ENCODE measurements at places on chromosomes 7 and 10.
A peak's percentile ranks its signal among the peaks of the same experiment; 100 is the strongest.

GRCh38 chr10:127158662-127159061 lies 37.7 kb downstream of the INSYN2A start:
- H3K4me1 ChIP-seq = peaks cover 18% of the 10 kb centered on the region
- no peaks in the 10 kb centered on the region for H3K36me3 ChIP-seq
- no peak overlapping the region for H3K4me3 ChIP-seq
- no peak overlapping the region for H3K27ac ChIP-seq

- DNase-seq = no peak
- H3K36me3 ChIP-seq = no peaks in the 10 kb centered on the region
- no peak overlapping the region for H3K27ac ChIP-seq
- H3K4me1 ChIP-seq = no peaks in the 10 kb centered on the region
These were observed 161.2 kb downstream of the ZNF33B start for GRCh38 chr10:42477170-42477569.

GRCh38 chr7:44736896-44737295 lies 11.8 kb upstream of the ZMIZ2 start:
- H3K27me3 ChIP-seq = no peaks in the 10 kb centered on the region
- H3K4me1 ChIP-seq = no peaks in the 10 kb centered on the region
- H3K4me3 ChIP-seq = no peak overlapping the region
- DNase-seq = no peak

DNA sequence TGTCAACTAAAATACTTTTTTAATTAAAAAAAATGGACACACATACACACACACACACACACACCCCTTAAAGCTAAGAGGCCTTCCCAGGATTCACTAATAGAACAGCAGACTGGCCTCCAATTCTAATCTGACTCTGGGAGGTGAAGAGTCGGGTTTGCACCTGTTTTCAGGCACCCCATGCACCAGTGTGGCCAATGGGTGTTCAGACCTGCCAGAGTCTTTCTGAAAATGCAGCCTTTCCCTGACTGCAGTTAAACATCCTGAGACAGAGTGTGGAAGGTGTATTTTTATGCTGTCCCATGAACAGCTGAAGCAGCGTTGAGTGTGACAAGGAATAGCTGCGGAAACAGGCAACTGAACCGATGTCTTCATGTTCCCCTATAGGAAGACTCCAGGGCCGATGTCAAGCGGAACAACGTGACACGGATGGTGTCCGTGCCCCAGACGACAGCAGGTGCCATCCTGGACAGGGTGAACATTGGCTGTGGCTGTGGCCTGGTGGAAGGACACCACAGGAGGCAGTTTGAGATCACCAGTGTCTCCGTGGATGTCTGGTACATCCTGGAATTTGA lies 74.6 kb upstream of the LYZL2 start:
- no peaks in the 10 kb centered on the region for H3K4me1 ChIP-seq
- H3K4me3 ChIP-seq = no peak overlapping the region
- H3K27me3 ChIP-seq = no peaks in the 10 kb centered on the region
- H3K36me3 ChIP-seq = no peaks in the 10 kb centered on the region

DNA sequence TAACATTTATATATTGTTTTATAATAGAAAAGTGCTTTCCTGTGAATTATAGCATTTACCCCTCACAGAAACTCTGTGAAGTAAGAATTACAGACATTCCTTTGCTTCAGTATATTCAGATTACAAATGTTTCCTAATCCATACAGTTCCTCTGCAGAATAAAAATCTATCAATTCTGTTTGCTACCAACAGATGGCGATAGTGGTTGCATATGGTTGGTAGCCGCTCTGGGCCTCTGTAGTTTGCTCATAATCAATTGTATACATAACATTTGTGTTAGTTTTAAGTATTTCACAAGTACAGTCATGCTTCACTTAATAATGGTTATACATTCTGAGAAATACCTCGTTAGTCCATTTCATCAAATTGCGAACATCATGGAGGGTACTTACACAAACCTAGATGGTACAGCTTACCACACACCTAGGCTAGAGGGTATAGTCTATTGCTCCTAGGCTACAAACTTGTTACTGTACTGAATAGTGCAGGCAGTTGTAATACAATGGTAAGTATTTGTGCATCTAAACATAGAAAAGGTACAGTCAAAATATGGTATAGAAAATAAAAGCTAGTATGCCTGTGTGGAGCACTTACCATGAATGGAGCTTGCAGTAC lies 94.4 kb upstream of the STEAP4 start:
- H3K36me3 ChIP-seq = no peaks in the 10 kb centered on the region
- peaks cover 4% of the 10 kb centered on the region for H3K4me1 ChIP-seq
- H3K27me3 ChIP-seq = no peaks in the 10 kb centered on the region
- DNase-seq = no peak
- no peak overlapping the region for H3K27ac ChIP-seq
- H3K4me3 ChIP-seq = no peak overlapping the region

GRCh38 chr10:35458500-35459448 lies 122.5 kb downstream of the CCNY start:
- H3K4me1 ChIP-seq = peaks cover 94% of the 10 kb centered on the region
- no peak overlapping the region for H3K4me3 ChIP-seq
- H3K27ac ChIP-seq = no peak overlapping the region

GRCh38 chr7:42492920-42493319 lies 255.9 kb upstream of the GLI3 start:
- no peaks in the 10 kb centered on the region for H3K4me1 ChIP-seq
- no peaks in the 10 kb centered on the region for H3K27me3 ChIP-seq
- H3K27ac ChIP-seq = peak overlapping the region; percentile 67
- DNase-seq = no peak

DNA sequence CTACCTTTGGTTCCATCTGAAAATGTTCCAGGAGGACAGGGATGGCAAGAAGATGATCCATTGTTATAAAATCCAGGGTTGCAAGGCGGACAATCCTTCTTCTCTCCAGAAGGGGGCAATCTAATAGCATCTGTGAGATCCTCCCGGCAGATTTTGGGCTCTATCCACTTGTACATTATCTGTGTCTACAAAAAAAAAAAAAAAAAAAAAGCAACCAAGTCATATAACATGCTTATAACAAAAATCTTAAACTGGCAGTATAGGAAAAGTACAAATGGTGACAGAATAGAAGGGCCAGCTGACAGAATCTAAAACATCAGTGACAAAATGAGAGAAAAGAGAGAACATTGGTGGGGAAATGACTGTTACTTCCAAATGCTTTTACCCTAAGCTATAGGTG lies 132.7 kb downstream of the ELAPOR2 start:
- H3K36me3 ChIP-seq = no peaks in the 10 kb centered on the region
- H3K27me3 ChIP-seq = no peaks in the 10 kb centered on the region
- H3K4me1 ChIP-seq = peaks cover 4% of the 10 kb centered on the region
- no peak overlapping the region for H3K27ac ChIP-seq
- no peak overlapping the region for H3K4me3 ChIP-seq
- DNase-seq = no peak

DNA sequence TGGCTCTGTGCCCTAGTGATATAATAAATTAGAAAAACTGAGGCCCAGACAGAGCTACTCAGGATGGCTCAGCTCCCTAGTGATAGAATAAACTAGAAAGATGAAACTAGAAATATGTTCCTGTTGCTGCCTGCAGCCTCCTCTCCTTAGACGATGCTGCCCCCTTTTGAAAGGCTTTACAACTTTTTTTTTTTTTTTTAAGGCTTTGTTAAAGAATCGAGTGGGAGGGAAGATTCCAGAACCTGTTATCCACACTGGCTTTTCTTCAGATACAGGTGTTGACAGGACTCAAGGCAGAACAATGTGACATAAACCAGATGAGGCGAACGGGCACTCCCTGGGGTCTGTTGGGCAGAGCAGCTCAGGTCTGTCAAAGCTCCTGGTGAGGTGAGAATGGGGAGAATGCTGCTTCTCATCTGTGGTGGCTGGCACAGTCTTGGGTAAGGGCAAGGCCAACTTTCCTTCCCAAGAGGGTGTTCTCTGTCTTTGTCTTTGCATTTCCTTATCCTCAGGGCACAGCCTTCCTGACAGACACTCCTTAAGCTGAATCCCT lies 175.1 kb downstream of the COBL start:
- H3K4me3 ChIP-seq = no peak overlapping the region
- H3K27me3 ChIP-seq = no peaks in the 10 kb centered on the region
- H3K4me1 ChIP-seq = peaks cover 23% of the 10 kb centered on the region
- peak overlapping the region; percentile 66 for H3K27ac ChIP-seq
- DNase-seq = no peak

GRCh38 chr7:150953061-150953997 lies 24.8 kb downstream of the KCNH2 start:
- DNase-seq = peak; percentile 34
- H3K4me1 ChIP-seq = peaks cover 27% of the 10 kb centered on the region
- no peak overlapping the region for H3K4me3 ChIP-seq
- H3K27ac ChIP-seq = peak overlapping the region; percentile 4
- no peaks in the 10 kb centered on the region for H3K27me3 ChIP-seq

DNA sequence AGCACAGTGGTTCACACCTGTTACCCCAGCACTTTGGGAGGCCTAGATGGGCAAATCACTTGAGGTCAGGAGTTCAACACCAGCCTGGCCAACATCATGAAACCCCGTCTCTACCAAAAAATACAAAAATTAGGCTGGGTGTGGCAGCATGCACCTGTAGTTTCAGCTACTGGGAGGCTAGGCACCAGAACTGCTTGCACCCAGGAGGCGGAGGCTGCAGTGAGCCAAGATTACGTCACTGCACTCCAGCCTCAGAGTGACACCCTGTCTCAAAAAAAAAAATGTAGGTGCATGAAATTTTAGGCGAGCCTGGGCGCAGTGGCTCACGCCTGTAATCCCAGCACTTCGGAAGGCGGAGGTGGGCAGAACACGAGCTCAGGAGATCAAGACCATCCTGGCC lies 9.6 kb downstream of the BCL7B start:
- no peak for DNase-seq
- H3K27ac ChIP-seq = no peak overlapping the region
- no peaks in the 10 kb centered on the region for H3K27me3 ChIP-seq
- H3K4me3 ChIP-seq = no peak overlapping the region
- H3K36me3 ChIP-seq = peaks cover 17% of the 10 kb centered on the region
- H3K4me1 ChIP-seq = no peaks in the 10 kb centered on the region

- peaks cover 28% of the 10 kb centered on the region for H3K4me1 ChIP-seq
- no peaks in the 10 kb centered on the region for H3K27me3 ChIP-seq
- no peak for DNase-seq
- H3K27ac ChIP-seq = peak overlapping the region; percentile 88
These were observed 1.2 kb downstream of the CACUL1 start for GRCh38 chr10:118753331-118754228.

DNA sequence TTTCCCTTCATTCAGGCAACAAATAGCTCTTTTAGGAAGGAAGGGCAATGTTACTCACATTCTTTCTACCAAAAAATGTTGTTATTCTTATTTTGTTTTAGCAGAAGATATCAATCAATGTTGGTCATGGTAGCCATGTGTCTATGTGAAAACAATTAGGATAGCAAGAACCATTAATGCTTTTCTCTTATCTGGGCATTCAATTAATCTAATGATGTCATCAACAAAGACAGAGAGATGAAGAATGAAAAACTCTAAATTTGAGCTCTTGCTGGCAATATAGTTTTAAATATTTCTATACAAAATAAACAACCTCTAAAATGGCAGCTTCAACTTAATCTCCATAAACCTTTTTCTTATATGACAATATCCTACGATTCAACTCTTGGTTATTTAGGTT lies 353.7 kb upstream of the ANKRD30A start:
- H3K4me1 ChIP-seq = no peaks in the 10 kb centered on the region
- no peak overlapping the region for H3K27ac ChIP-seq
- no peak for DNase-seq
- H3K36me3 ChIP-seq = no peaks in the 10 kb centered on the region
- no peaks in the 10 kb centered on the region for H3K27me3 ChIP-seq

GRCh38 chr7:149569025-149569725 lies 71.6 kb upstream of the ZNF746 start:
- no peak overlapping the region for H3K27ac ChIP-seq
- H3K27me3 ChIP-seq = no peaks in the 10 kb centered on the region
- H3K4me3 ChIP-seq = no peak overlapping the region
- H3K4me1 ChIP-seq = no peaks in the 10 kb centered on the region
- DNase-seq = no peak
